Stimulated activated CD8-positive, alpha-beta memory T cell treated with anti-CD3 and anti-CD28 coated beads, Interleukin-4, amount 100 ng/mL, for 4 hours (primary cell): ENCODE measurements at places on chromosomes 6 and 20.

GRCh38 chr6:134424165-134424797, 106.4 kb upstream of the SGK1 start:
- no peak for DNase-seq

GRCh38 chr6:89360415-89360999, 8.0 kb upstream of the UBE2J1 start:
- no peak for DNase-seq

DNA sequence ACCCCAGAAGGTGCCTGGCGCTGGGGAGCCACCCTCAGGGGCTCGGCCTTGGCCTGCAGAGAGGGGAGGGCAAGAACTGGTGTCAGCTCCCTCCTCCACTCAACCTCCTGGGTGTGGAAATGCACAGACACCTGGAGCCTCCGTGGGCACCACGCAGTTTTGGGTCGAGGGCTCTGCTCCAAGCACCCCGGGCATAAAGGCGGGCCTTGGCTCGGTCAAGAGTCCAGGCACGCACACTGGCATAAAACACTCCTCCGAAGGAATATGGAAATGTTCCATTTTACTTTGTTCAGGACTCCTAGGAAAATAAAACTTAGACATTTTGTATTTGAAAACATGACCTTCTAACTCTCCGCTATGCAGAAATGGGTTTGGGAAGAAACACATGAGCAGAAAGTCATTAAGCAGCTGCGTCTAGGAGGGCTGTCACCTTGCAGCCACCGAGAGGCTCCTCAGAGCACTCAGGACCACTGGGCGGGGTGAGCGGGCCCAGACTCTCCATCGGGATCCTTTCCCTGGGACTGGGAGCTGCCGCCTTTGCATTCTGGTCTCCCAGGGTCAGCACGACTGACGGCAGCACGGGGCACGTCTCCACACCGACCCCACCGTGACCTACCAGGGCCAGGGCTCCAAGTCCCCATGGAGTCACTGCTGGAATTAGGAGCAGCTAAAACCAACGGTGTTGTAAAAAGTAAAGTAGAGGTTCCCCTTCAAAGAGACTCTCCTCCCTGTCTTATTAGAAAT, 46.0 kb upstream of the DACT2 start:
- no peak for DNase-seq

DNA sequence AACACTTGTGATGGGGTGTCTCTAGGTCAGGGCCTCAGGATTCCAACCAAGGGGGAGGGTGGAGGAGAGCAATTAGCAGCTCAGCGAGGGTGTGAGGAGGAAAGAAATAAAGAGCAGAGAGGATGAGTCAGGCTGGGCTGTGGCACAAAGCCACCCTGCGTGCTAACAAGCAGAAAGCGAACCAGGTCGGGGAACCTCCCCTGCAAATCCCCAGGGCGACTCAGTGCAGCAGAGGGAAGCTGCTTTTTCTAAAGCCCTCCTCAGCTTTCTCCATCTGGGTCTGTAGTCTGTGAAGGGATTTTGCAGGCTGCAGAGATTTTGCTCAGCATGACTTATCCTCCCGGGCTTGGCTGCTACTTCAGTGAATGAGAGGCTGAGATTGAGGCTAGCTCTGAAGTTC, 6.6 kb upstream of the SPO11 start:
- DNase-seq, result no peak

DNA sequence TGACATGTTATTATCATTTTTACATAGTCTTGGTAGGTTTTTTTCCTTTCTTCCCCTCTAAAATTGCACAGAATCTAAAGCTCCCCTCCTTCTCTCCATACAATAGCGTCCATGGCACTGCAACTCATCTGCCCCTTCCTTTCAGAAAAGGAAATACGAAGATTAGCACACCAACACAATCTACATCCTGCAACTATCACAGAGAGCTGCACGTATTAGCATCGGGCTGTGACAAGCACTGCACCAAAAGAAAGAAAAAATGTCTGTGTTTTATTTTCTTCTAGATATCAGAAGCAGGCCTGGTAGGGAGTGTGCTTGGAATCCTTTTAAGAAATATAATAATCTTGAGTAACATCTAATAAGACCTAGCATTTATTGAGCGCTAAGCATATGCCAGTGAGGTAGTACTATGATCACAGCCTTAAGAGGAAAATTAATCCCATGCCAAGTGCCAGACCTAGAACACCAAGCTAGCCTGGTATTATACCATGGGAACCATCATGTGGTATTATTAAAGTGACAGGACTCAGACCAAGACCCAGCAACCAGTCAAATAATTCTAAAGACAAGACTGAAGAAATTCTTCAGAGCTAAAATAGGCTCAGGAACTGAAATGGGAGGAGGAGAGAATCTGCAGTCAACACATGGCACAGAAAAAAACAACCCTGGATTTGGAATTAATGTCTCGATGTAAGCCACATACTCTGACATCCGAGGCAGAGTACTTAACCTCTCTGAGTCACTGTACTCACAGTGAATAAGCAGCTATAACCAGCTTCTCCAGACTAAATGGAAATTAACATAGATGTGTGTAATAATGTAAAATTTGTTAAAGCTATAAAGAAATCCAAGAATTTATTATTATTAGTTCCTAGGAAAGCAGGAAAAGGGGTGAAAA, 124.3 kb downstream of the IPCEF1 start:
- DNase-seq, result no peak
